ENCODE measurements at places on chromosomes 4 and X. TPM values are rescaled to one million over a fixed set of nuclear protein-coding genes. Genes with fewer than 3 reads are reported as not detected.
A peak's percentile ranks its signal among the peaks of the same experiment; 100 is the strongest.

DNA sequence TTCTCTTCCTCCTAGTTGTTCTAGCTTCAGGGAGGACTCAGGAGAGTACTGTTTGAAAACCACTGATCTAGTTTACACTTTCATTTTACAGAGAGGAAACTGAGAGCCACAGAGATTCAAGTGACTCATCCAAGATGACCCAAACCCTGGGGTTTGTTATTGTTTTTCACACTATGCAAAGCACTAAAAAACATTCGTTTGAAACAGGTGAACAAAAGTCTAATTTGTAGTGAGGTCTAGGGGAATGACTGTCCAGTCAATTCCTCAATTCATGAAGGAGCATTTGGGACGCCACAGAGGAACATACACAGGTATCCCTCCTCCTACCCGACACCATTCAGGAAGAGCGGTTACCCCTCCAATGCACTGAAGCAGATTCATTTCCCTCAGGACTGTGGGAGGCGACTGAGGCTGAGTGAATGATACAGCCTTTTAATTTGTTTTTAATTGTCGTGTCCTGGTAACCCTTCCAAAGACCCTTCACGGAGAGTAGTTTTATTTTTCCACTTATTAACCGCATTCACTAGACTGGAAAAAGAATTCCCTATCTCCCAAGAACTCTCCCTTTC is 30.3 kb downstream of the TLR10 start:
- DNase-seq = peak; percentile 70

- no peak for DNase-seq
Observed at GRCh38 chr4:27218013-27218412, 357.4 kb downstream of the STIM2 start.

DNA sequence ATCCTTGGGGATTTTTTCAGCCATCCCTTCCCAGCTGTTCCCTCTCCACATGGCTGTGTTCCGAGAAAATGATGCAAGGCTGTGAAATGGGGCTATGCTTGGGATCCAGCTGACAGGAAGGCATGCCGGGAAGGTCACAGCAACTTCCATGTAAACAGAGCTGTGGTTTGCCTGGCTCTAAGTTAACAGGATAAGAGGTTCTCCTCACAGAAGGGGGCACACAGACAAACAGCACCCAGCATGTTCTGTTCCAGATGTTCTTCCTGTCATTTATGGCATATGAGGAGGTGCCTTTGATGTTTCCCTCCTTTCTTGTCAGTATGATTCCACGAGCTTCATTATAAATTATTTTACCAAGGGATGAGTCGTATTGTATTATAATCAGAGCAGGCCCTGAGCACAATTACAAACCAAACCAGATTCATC is 220.7 kb downstream of the ANTXR2 start:
- DNase-seq = peak; percentile 95

DNA sequence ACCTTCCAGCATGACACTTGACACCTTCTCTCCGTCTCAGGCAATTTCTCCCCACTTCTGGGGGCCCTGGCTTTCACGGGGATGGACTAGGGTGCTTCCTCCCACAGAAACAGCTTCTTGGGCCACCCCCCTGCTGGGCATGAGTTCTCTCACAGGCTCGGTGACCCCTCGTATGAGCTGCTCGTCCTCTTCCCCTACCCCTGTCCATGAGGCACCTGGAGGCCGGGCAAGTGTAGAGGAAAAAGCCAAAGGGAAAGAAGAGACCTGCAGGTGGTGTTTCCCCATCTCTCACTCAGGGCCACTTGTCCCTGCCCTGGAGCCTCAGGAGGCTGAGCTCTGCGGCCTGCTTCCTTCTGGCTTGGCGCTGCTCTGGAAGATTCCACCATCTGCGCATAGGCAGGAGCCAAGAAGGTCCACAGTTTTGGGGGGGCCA is 1.9 kb upstream of the RGS12 start:
- no peak for DNase-seq

DNA sequence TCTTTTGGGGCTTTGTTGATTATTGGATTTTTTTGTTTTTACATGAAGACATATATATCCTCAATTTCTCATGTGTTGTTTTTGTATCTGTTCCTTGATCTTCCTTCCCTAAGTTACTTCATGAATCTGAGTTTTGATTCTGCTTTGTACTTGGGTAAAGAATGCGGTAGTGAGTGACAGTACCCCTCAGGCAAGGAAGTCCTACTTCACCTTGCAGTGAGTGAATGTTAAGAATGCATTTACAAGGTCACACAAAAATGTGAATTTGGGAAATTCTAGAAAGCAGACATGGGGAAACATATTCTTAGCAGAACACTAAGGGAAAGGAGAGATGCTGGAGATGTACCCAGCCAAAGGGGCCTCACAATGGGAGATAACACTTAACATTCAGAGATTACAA is 373.1 kb upstream of the LCORL start:
- DNase-seq = no peak

KCNIP4 gene
- total RNA-seq = under 0.01 TPM

GRCh38 chr4:112604589-112604988 is 32.1 kb downstream of the ZGRF1 start:
- DNase-seq = peak; percentile 67

DNA sequence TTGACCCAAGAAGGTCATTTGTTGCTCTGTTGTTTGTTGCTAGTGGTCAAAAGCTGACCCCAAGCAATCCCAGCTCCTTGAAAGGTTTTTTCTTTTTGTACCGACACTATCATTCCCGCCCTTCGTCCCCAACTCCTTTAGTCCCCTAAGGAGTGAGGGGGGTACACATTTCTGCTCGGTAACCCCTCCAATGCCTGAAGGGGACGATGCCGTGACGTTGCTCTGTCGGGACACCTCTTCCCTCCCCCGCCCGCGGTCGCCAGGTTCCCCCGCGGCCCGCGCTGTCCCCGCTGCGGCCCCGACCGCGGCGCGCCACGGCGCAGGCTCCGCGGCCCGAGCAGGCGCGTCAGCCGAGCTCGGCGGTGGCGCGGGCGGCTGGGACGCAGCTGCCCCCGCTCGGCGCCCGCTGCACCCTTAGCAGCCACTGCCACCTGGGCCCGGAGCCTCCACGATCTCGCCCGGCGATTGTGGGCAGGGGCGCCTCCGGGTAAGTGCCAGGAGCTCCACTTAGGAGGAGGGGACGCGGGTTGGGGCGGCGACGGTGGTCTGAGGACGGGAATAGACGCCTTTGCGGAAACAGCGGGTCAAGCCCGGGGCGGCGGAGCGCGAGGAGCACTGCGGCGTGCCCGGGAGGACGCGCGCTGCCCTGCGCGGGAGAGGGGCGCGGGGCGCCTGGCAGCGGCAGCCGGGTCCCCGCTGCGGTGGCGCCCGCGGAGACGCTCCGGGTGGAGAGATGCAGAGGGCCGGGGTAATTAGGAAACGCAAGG is at the start of gene GLRB:
GLRB (plus strand) TSS at position 340 of the 767 bp plus-strand sequence. CDS start 1,875 bp downstream, outside the sequence.
- DNase-seq = peak; percentile 32

GRCh38 chrX:41677183-41678060 is 11.4 kb upstream of the GPR34 start:
- DNase-seq = peak; percentile 19

CYLC1 gene
- total RNA-seq = not detected

OTUD6A gene
- not detected for total RNA-seq

GRCh38 chr4:139920486-139921002 is 233.4 kb downstream of the MAML3 start:
- DNase-seq = no peak

DNA sequence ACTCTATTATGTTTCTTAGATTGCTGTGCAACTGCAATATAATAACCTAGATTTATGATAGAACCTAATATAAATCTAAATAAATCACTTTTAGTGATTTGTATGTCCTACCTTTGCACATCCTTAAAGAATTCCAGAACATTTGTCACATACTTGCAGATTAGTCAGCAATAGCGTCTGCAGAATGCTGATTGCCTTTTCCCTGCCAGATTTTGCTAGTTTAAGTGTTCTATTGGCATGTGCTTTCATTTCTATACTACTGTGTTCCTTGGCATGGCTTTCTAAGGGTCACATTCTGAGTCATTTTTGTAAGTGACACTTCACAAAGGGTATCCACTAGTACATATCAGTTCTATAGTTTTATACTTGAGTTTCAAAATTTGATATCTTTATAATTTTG is 303.1 kb upstream of the GIMD1 start:
- DNase-seq = no peak

DNA sequence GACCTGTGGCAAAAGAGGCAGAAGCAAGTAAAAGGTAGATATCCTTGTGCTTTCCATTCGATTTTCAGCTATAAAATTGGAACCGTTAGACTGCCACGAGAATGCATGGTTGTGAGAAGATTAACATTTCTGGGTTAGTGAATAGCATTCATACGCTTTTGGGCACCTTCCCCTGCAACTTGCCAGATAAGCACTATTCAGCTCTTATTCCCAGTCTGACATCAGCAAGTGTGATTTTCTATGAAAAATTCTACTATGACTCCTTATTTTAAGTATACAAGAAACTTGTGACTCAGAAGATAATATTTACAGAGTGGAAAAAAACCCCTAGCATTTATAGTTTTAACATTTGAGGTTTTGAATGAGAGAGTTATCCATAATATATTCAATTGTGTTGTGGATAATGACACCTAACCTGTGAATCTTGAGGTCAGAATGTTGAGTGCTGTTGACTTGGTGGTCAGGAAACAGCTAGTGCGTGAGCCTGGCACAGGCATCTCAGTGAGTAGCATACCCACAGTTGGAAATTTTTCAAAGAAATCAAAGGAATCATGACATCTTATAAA is 3.9 kb downstream of the FGB start:
- no peak for DNase-seq

DNA sequence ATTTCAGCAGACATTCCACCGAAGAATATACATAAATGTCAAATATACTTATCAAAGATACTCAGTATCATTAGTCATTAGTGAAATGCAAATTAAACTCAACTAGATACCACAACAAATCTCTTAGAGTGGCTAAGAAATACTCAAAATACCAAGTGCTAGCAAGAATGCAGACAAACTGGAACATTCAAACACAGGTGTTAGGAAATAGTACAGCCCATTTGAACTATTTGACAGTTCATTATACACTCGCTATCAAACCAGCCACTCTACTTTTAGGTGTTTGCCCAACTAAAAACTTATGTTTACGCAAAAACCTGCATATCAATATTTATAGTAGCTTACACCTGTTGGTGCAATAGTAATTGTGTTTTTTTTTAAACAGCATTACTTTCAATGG is 8.8 kb downstream of the ADAM29 start:
- no peak for DNase-seq

Measured in fibroblast of villous mesenchyme (primary cell).